ENCODE measurements at places on chromosomes 6 and 20. TPM values are rescaled to one million over a fixed set of nuclear protein-coding genes. Genes with fewer than 3 reads are reported as not detected.

GRCh38 chr6:1013656-1014430, 298.1 kb upstream of the FOXQ1 start:
- no peak for DNase-seq
- H3K27me3 ChIP-seq = peaks cover 5% of the 10 kb centered on the region
- no peak overlapping the region for H3K4me3 ChIP-seq
- no peaks in the 10 kb centered on the region for H3K36me3 ChIP-seq
- H3K27ac ChIP-seq = no peak overlapping the region

DNA sequence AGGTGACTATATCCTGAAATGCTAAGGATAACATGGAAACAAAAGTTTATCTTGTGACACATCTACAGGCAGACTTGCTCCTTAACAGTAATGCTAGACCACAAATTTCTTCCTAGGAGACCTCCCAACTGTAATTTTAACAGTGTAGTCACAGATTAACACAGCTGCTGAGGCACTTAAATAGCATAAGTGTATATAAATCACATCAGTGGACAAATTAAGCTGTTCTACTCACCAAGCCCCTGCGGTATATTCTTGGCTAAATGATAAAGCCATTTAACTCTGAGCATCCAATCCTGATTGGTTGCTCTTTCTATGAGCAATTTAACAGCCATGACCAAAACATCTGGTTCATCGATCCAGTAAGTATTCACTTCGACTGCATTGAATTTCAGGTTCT, 73.3 kb upstream of the LYRM2 start:
- H3K4me1 ChIP-seq = peaks cover 4% of the 10 kb centered on the region
- H3K27me3 ChIP-seq = no peaks in the 10 kb centered on the region
- H3K27ac ChIP-seq = no peak overlapping the region
- DNase-seq = no peak
- H3K4me3 ChIP-seq = no peak overlapping the region

GRCh38 chr20:7841291-7841970, 98.8 kb downstream of the HAO1 start:
- no peak overlapping the region for H3K27ac ChIP-seq
- H3K4me3 ChIP-seq = no peak overlapping the region
- DNase-seq = no peak
- no peaks in the 10 kb centered on the region for H3K4me1 ChIP-seq
- no peaks in the 10 kb centered on the region for H3K36me3 ChIP-seq

Gene BPIFB1
- total RNA-seq = not detected

Measured in activated CD4-positive, alpha-beta T cell treated with anti-CD3 and anti-CD28 coated beads, Interleukin-2, amount 10 ng/mL, durations not matched to agents 24 days and 14 days (primary cell).